NCI-H1417 treated with DMSO at 0.1 percent for 48 hours (cell line): ENCODE measurements at places on chromosomes 3 and 15.

DNA sequence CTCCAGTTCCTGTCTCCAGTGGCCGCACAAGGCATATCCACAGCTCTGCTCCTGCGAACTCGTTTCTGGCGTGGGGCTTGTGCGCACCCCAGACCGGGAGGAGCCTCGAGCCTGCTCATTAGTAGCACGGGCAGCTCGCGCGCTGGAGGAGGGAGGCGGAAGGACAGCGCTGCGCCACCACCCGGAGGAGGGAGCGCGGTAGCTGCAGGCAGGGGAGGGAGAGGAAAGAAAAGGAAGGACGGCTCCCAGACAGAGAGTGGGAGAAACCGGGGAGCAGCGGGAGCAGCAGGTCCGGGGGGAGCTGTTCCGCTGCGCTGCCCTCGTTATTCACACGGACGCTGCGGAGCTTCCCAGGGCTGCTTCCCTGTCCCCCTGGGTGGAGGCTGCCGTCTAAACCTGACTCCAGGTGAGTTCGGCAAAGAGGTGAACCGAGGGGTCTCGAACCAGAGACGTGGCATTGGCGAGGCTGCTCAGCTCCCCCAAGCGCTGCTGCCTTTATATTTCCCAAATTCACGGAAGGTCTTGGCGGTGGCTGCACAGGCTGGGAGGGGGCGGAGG, 121.3 kb upstream of the ZNF717 start:
- DNase-seq, result peak; percentile 3

GRCh38 chr3:179563271-179563783, 601 bp downstream of the ACTL6A start:
- DNase-seq, result no peak

DNA sequence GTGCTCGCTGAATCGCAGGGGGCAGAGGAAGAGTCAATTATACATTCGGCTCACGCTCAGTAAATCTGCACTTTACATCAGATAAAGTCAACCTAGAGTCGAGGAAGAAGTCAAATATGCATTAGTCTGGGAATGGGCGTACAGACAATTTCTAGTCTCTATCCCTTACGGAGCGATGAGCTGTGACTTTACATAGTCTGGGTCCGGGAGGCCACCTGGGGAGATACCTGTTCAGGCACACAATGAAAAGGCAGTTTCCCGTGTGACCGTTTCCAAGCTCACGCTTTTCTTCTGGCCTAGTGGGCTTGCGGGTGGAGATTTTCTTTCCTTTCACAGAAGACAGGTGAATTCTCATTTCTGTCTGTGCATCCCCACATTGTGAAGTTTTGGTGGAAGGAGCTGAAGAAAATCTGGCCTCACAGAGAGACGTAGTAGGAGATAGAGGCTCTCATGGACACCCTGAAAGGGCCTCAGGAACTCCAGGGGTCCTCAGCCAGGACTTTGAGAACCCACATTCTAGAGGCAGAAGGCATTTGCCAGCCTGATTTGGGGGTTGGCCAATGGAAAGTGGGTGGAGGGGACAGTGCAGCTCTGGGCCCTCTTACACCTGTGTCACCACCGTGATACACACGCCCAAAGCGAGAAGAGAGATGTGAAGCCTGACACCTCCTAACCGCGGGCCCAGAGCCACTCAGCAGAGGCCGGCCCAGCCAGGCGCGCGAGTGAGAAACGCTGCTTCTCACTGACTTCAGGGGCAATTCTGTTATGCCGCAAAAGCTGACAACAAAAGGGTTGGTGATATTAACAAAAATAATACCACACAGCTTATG, 10.7 kb upstream of the OCA2 start:
- no peak for DNase-seq

DNA sequence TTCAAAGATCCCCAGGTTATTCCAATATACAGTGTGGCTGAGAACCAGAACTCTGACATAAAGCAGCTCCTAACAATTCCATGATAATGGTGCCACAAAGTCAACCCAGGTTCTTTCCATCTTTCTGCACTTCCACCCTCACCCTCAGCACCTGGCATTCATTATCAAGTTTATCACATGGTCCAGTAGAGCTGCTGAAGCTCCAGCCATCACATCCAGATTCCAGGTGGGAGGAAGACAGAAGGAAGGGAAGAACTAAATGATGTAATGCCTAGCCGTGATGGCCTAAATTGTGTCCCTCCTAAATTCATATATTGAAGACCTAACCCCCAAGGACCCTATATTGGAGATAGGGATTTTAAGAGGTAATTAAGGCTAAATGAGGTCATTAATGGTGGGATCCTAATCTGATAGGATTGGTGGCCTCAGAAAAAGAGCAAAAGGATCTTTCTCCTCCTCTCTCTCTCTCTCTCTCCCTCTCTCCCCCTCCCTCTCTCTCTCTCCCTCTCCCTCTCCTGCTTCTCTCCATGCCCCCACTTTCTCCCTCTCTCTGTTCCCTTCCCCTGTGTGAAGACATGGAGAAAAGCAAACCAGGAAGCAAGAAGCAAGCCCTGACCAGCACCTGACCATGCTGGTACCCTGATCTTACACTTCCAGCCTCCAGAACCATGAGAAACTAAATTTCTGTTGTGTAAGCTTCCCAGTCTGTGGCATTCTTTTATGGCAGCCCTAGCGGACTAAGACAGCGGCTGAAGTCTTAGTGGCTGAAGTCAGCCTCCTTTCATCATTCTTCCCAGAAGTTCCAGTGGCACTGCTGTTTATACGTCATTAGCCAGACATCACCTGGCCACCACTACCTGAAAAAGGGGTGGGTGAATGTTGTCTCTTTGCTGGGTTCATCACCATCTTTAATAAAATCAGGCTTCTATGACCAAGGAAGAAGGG, 369.7 kb upstream of the PROK2 start:
- no peak for DNase-seq

- DNase-seq, result no peak
Observed at GRCh38 chr15:69557707-69558409, 105.2 kb downstream of the RPLP1 start.

- peak; percentile 34 for DNase-seq
Observed at GRCh38 chr3:167749209-167749608, 13.7 kb downstream of the SERPINI1 start.

DNA sequence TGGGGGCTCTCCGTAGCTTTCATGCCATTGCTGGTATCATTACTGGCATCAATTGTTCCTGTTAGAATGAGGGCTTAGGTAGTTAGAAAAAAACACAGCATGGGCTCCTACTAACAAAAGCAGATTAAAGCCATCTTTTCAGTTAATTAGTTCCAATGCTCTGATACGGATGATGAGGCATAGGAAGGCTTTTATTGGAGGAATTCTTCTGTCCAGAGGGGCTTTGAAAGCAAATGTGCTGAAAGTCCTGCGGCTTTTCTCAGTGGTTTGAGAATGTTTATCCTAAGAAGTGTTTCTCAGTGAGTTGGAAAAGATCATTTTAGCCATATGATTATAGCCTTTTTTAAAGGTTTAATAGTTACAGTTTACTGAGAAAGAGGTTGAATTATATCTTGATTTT, 198.5 kb downstream of the THSD4 start:
- DNase-seq, result no peak

DNA sequence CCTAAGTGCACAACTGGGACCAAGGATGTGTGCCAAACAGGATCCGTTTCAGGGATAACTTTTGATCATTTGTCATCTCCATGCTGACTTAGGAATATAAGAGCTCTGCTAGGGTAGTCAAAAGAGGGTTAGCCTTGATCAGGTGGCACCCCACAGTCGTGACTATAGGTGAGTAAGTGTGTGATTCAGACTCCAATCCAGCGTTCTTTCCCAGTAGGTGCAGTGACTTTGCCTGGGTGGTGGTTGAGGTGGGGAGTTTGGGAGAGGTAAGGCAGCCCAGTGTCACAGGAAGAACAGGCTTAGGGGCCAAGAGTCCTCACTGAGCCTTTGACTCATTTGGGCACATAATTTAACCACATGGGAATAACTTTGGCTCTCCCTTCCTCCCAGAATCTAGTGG, 51.0 kb downstream of the CHDH start:
- DNase-seq, result no peak

GRCh38 chr3:126523745-126524428, at the start of gene CHST13:
Gene CHST13 (plus strand): TSS chr3:126524155. CDS start chr3:126524333, 178 bp downstream.
- no peak for DNase-seq
